ENCODE measurements at places on chromosomes 7 and 10.

GRCh38 chr10:91349381-91349780 is 60.8 kb upstream of the HECTD2 start:
- DNase-seq, result peak; percentile 48

DNA sequence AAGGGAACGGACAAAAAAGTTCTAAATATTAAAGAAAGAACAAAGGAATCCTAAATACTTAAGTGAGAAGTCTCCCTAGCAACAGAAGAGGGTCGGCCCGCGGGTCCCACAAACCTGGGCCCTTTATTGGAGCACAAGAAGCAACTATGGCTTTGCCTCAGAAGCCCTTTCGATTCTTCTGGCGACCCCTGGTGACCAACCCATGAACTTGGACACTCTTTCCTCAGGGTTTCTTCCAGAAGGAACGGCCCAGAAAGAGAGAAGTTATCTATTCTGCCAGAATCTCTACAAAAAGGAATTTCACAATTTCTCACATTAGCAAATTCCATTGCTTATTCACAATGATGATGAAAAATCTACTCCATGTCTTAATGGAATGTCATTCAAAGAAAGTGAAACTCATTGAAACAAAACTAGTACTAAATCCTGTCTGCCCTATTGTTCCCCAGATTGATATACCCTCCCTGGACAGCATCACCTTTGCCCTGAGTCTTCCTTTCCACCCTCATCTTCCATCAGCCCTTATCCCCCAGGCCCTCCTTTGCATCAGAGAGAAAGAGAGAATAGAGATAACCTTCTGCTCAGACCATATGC is 43.7 kb downstream of the CPVL start:
- DNase-seq, result no peak

DNA sequence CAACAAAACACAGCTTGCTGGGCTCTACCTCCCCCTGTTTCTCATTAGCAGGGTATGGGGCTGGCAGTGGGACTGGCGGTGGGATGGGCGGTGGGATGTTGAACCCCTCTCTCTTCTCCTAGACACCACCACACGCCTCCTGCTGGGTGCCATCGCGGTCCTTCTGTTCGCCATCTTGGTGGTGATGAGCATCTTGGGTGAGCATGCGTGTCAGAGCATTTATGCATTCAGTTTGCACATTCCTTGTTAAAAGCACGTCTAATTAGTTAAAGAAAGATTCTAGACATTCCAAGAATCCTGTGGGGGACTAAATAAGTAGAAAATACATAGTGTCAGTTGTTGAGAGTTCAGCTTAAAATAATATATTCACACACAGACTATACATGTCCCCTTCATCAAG is 12.7 kb downstream of the CLEC2L start:
- DNase-seq, result no peak

- no peak for DNase-seq
Observed at GRCh38 chr7:85290269-85290668, 103.4 kb upstream of the SEMA3D start.

DNA sequence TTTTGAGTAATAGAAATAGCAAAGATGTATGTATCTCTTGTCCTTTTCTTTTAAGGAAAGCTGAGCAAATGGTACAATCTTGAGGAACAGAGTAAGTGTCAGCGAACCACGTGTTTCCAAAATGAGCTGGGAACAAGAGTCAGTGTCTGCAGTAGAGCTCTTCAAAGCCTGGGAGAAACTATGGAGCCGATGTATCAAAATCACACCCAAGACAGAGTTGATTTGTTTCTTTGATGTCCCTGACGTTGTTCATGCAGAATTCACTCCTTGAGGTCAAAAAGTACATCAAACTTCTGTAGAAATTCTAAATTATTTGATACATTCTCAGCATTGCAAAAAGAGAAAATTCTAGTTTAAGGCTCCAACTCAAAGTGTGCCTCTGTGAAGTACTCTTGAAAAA is 216.5 kb downstream of the SKIDA1 start:
- no peak for DNase-seq

DNA sequence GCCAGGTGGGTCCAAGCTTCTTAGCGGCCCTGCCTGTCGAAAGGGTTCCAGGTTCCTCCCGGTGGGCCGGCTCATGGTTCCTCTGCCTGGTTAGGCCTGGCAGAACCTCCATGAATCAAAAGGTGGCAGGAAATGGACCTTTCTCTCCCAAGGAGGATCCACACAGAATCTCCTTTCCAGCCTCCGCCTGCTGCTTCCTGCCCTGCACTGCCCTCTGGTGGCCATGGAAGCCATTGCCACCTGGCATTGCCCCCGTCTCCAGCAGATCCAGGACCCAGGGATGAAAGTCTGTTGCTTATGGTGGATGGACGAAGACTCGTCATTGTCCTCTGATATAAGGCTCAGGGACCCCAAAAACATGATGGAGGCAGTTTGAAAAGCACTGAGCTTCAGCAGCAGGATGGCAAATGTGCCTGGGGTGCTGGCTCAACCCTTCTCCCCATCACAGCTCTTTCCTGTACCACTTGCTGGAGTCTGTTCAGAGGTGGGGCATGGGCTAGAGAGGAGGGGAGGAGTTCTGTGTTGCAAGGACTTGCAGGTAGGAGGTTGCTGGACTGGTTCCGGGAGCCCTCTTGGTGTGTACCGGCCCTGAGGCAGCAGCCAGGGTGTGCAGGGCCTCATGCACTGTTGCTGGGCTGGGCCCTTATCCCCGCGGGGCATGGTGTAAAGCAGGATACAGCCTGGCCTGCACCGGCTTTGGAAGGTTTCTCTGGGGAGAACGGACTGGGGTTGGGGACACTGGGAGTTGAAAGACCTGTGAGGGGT is 11.3 kb upstream of the INMT start:
- DNase-seq, result no peak
